T-helper 2 cell treated with Interferon-gamma antibody and Interleukin-4, amounts not matched to agents 5 μg/mL and 100 μg/mL, for 36 hours (primary cell): ENCODE measurements at places on chromosomes 1 and 21.
A peak's percentile ranks its signal among the peaks of the same experiment; 100 is the strongest.

- no peak for DNase-seq
These were observed 12.3 kb upstream of the JAM2 start for GRCh38 chr21:25626757-25627156.

GRCh38 chr1:83509301-83509781 lies 489.6 kb downstream of the TTLL7 start:
- DNase-seq, result no peak

DNA sequence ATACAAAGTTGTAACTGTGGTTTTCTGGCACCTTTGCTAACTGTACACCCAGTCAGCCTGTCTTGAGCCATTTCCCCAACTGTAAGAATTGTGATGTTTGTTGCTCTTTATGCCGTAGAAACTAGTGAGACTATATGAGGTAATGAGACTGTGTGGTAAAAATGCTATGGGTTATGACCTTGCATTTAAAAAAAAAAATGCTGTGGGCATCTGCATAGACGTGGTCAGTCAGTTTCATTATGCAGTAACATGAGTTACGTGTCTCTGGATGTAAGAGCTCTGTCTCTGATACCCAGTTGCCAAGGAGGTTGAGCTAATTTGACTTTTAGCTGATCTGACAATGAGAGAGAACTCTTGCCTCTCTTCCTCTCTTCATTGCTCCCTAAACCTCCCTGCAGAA lies 80.6 kb upstream of the LAMC2 start:
- no peak for DNase-seq

- no peak for DNase-seq
These were observed 135.8 kb upstream of the B3GALT2 start for GRCh38 chr1:193322211-193322610.

- DNase-seq, result no peak
These were observed 16.8 kb downstream of the RRP1 start for GRCh38 chr21:43806017-43806710.

DNA sequence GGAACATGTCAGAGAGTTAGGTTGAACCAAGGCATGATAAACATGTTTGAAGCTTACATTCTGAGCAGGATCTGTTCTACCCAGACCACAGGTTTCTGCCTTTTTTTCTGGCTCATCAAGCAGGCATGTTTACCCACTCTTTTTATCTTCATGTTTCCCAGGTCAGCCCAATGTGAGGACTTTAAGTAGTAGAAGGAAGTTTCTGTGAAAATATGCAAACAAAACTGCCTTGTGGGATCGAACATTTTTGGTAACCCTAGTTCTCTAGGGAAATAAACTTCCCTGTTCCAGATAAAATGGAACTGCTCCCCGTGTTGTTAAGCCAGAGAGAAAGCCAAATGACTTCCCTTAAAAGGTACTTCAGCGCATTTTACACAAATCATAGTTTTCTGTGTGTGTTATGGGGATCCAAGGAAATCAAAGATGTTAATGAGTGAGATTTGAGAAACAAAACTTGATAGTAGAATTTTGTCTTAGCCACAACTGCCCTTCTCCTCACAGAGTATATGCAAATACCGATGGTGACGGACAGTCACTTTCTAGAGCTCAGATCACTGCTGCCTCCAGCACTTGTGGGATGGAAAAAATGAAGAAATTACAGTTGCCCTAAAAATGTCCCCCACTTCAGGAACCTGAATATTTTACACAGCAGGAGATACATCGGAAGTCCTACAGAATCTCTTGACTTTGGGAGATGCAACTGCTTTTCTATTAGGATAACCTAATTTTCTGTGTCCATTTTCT lies 765 bp upstream of the HIPK1 start:
- DNase-seq, result no peak

DNA sequence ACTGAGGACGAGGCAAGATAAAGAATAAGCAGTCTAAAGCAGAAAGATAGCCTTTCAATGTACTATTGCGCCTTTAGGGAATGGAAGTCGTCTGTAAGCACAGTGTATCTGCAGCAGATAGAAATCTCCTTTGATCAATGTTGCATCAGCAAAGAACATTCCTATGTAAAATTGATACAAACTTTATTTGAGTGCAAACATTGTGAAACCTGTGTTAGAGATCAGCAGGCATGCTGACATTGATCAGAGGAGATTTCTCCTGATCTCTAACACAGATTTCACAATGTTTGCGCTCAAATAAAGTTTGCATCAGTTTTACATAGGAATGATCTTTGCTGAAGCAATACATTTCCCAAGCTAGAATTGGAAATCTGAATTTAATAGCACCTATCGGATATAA lies 1446.8 kb downstream of the MRPL39 start:
- DNase-seq, result no peak

GRCh38 chr1:243287652-243288051 lies 31.8 kb downstream of the SDCCAG8 start:
- no peak for DNase-seq

GRCh38 chr1:245577191-245578157 lies 422.7 kb downstream of the KIF26B start:
- no peak for DNase-seq

- DNase-seq, result no peak
These were observed 34.1 kb downstream of the TP53BP2 start for GRCh38 chr1:223811634-223812101.

DNA sequence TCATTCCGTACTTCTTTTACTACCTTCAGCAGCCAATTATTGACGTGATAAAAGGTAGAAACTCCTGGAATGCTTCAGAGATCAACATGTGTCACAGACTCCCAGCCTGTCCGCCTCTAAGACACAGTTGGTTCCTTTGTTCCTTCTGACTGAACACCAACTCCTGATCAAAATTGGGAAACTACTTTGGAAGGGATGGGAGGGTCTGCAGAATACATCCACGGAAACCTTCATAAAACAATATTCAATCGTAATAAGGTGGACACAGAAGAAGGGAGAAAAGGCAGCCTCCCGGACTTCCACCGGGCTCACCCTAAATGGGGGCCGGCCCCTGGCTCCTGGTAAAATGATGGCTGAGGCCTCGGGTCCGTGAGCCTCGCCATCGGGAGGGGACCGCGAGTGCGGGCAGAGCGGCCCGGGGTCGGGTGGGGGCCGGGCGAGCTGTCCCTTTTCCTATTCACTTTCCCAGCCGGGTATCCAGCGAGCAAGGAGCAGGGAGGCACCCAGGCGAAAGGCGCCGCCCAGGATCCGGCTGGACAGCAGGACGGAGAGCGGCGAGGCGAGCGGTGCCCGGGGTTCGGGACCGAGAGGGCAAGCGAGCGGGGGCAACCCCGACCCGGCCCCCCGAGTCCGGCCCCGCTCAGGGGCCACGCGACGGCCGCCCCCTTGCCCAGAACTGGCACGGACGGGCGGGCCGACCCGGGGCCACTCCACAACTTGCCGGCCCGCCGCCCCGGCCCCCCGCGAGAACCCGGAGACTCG lies 805 bp downstream of the NRIP1 start:
- no peak for DNase-seq

DNA sequence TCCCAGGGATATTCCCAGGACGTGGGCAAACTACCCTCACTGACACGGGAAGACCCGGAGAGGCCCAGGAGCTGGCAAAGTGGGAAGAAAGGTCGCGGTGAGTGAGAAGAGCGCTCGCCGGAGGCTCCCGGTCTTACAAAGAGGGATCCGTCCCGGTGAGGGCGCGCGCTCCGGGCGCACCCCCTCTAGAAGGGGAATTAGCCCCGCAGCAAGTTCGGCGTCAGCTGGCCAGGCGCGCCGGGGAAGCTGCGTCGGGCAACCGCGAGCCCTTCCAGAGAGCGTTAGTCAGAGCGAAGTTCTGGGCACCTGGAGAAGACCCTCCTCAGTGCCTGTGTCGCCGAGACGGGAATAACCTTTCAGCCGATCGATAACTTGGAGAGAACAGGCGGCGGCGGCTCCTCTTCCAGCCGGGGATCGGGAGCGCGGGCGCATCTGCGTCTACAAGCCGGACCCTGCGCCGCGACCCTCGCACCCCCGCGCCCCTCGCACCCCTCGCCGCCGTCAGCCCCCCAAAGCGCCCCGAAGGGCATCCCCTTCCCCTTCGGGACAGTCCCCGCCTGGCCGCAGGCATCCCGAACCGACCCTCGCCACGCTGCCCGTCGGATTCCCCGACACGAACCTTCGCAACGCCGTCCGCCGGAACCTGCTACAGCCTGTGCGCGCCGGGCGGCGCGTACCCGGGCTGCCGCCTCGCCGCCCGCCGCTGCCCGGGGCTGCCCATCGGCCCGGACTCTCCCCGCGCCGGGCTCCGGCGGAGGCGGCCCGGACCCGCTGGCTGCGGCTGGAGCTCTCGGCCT lies 485 bp downstream of the SIPA1L2 start:
- peak; percentile 6 for DNase-seq

DNA sequence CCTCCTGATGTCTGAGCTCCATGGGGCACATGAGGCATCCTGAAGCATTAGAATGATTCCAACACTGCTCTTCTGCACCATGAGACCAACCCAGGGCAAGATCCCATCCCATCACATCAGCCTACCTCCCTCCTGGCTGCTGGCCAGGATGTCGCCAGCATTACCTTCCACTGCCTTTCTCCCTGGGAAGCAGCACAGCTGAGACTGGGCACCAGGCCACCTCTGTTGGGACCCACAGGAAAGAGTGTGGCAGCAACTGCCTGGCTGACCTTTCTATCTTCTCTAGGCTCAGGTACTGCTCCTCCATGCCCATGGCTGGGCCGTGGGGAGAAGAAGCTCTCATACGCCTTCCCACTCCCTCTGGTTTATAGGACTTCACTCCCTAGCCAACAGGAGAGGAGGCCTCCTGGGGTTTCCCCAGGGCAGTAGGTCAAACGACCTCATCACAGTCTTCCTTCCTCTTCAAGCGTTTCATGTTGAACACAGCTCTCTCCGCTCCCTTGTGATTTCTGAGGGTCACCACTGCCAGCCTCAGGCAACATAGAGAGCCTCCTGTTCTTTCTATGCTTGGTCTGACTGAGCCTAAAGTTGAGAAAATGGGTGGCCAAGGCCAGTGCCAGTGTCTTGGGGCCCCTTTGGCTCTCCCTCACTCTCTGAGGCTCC lies 11.1 kb upstream of the RASSF5 start:
- no peak for DNase-seq

- DNase-seq, result no peak
These were observed 54.4 kb upstream of the AJAP1 start for GRCh38 chr1:4599951-4600481.

DNA sequence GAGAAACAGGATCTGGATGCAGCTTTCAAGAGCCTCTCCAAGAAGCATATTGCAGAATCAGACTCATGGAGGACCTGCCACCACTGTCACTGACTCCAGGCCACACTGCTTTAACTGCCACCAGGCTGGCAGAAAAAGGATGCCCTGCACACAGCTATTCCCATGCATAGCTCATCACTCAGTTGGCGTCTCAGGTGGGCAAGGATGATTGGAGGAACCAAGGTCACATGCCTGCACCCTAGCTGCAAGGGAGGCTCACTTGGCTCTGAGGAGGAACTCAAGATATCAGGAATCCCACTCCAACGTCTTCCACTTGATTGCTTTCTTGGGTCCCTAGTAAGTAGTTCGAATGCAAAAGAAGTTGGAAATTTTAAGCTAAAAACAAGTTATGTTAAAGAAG lies 19.6 kb upstream of the SPOCD1 start:
- no peak for DNase-seq

GRCh38 chr1:36367798-36368197 lies 17.9 kb downstream of the STK40 start:
- no peak for DNase-seq

DNA sequence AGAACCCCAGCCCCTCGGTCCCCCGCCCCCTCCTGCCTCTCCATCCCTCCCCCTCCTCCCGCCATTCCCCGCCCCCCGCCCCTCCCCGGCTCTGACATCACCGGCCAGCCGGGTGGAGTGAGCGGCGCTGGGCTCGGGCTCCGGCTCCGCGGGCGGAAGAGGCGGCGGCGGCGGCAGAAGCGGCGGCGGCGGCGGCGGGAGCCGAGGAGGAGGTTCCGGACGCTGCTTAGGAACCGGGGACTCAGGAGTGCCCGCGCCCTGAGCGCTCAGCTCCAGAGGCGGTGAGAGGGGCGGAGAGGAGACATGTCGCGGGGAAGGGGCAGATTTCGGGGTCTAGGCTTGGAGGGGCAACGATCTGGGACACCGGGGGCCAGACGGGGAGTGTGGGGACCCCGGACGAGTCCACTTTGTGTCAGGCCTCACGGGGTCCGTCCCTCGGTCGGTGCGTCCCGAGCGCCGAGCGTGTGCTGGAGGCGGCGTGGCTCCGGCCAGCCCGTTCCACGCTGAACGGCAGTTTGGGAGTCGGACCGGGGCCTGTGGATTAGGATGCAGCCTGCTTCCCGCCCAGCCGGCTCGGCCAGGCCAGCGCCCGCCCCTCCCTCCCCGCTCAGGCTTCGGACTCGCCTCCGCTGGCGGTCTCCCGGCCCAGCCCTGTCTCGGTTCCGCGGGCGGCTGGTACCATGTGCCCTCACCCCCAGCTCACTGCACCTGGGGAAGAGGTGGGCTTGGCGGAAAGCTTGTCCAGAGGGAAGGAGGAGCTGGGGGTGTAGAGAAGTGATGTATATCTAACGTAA lies at the start of gene PEA15:
Gene PEA15, plus strand, starts transcription at position 143 of the 794 bp plus-strand sequence. CDS start 6,161 bp downstream, outside the sequence.
- peak; percentile 65 for DNase-seq

GRCh38 chr1:91065337-91065736 lies 43.5 kb upstream of the ZNF644 start:
- no peak for DNase-seq

- no peak for DNase-seq
These were observed 29.4 kb upstream of the POU3F1 start for GRCh38 chr1:38076038-38076437.

DNA sequence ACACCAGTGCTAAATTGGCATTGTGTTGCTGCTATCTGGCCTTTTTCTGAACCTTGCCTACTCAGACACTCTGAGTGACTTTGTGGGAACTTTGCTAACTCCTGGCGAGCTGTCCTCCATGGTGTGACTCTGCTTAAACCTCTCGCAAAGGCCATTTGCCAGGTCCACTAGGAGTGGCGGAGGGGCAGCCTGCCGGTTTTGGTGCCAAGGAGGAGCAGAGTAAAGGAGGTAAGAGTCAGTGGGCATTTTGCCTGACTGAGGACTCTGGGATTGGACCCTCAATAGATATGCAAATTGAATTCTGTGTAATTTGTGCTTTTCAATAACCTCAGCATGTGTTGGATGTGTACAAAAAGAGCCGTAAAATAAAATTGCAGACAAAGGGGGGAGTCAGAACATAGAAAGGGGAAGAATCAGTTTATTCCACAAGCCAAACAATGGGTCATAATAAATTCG lies 386.6 kb upstream of the NFIA start:
- no peak for DNase-seq

GRCh38 chr1:180177931-180178330 lies 23.3 kb downstream of the QSOX1 start:
- no peak for DNase-seq
